ENCODE measurements at places on chromosomes 6 and 20.
A peak's percentile ranks its signal among the peaks of the same experiment; 100 is the strongest.

DNA sequence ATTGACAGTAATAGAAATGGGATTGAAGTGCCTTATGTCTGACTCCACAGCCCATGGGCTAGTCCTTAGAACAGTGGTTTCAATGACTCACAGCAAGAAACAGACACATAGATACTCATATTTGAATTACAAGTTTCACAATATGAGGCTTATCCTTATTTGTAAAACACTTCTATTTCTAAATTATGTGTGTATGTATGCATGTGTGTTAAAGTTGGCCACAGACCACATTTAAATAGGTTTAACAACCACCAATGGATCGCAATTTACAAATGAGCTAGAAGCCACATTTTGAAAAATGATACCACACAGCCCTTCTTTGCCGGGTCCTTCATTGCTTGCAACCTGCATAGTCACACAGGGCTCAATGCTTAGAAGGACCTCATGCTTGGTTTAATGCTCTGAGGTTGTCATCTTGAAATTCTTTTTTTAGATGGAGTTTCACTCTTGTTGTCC lies 157.8 kb upstream of the PREP start:
- DNase-seq, result no peak

GRCh38 chr6:157561929-157562810 lies 181.2 kb downstream of the ZDHHC14 start:
- DNase-seq, result no peak

DNA sequence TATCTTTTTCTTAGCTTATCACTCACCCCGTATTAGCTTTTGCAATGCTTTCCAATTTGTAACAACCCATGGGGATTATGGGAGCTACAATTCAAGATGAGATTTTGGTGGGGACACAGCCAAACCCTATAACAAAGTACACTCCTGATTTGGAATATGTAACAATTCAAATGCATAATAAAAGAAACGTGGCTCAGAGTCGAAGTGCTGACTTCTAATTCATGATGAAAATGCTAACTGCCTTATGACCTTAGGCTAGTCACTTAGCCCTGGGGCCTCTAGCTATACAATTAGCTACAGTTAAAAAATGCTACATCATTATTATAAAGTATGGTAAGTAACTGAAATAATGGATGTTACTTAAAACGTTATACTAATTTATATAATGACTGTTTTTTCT lies 955.0 kb upstream of the FLRT3 start:
- no peak for DNase-seq

DNA sequence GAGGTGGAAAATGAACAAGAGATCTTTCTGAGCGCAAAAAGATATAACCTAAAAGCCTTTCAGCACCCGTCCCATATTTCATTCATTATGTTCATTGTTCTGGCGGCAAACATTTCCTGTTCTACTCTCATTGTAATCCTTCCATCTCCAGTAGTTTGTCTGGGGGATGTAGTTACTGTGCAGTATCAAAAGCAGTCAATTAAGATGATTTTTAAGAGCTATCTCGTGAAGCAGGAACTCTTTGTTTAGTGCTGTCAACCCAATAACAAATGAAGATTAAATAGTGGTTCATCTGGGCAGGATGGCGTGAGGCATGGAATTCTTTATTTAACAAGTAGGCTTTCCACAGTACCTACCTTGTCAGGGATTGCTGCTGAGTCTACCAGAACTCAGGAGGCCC lies 876.7 kb downstream of the HACE1 start:
- DNase-seq, result no peak

DNA sequence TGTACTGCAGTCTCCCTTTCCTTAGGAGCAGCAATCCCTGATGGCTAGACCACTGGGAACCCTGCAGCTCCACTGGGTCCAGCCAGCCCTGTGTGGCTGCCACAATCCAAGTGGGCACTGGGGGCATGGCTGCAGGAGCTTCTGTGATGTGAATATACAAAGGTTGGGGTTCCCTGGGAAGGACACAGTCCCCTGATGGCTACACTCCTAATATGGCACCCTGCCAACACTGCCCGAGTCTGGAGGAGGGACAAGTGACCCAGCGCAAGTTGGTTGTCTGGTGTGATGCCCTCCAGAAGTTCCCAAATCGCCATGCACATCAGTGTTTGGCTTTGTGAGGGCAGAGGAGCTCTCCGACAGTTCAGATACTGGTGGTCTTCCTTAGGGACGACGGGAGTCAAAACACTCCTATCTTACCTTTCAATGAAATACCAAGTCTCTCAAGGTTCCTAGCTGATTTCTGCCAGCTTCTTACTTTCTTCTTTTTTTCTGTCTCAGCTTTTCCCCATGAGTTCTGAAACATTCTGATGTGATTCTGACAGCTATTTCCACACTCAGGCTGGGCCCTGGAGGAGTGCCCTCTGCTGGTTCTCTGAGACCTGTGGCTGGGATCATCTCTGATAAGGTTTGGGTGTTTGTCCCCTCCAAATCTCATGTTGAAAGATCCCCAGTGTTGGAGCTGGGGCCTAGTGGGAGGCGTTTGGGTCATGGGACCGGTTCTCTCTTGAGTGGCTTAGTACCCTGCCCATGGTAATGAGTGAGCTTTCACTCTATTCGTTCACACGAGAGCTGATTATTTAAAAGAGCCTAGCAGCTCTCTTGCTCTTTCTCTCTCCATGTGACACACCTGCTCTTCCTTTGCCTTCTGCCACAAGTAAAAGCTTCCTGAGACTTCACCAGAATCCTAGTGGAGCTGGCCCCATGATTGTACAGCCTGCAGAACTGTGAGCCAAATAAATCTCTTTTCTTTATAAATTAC lies 15.5 kb upstream of the ZFP57 start:
- no peak for DNase-seq

DNA sequence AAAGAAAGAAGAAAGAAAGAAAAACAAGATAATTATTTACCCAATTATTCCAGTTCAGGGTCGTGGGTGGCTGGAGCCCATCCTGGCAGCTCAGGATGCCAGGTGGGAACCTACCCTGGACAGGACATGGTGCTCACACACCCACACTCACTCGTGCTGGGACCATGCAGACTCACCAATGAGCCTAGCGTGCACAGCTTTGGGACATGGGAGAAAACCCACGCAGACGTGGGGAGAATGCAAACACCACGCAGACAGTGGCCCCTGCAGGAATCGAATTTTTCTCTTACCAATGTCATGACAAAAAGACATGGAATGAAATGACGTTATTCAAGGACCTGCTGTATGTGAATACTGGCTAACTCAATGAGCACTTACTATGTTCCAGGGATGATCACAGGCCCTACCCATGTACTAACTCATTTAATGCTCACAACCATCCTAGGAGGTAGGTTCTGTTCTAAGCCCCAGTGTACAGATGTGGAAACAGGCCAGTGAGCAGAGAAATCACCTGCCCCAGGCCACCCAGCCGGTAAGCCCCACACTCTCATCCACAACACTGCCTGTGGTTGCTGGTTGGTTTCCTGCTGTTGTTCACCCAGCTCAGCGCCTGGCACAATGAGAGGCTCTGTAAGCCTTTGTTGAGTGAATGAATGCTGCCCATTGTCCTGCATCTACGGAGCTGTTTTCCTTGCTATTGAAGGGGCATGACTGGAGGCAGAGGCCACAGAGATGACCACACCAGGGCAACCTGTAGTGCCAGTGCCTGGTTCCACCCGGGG lies 6.8 kb upstream of the PI16 start:
- DNase-seq, result no peak

- DNase-seq, result no peak
Measured at GRCh38 chr6:82906951-82907350, 158.7 kb downstream of the UBE3D start.

DNA sequence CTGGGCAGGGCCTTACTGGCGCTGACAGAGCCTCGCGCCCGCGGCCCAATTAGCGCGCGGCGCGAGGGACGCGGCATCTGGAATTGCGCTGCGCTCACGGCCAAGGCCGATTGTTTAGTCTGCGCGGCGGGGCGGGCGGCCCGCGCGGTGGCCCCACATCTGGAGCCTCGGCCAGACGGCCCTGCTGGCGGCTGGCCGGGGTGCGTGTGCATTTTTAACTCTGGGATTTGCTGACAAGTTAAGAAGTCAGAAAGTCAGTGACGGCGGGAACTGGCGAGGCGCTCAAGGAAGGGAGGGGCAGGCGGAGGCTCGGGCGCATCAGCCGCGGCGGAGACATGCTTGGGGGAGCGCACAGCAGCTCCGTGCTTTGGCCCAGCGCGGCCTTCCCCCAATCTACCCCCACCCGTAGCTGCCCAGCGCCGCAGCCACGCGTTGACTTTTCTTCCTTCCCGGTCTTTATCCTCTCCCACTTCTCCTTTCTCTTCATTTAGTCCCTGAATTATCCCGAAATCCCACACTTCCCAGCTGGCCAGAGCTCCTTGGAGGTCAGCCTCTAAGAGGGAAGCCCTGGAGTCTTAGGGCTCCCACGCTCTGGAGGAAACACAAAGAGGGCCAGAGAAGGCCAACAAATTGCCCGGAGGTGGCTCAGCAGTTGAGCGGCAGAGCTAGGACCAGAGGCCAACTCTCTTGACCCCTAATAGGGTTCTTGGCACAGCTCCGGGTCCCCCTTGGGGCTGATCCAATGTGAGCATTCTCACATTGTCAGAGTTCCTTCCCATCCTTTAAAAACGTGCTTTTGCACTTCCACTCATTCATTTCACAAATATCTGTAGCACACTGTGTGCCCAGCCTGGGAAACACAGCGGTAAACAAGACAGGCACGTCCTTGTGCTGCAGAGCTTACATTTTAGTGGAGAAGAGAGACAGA lies 40.8 kb upstream of the FOXP4 start:
- DNase-seq, result peak; percentile 24

DNA sequence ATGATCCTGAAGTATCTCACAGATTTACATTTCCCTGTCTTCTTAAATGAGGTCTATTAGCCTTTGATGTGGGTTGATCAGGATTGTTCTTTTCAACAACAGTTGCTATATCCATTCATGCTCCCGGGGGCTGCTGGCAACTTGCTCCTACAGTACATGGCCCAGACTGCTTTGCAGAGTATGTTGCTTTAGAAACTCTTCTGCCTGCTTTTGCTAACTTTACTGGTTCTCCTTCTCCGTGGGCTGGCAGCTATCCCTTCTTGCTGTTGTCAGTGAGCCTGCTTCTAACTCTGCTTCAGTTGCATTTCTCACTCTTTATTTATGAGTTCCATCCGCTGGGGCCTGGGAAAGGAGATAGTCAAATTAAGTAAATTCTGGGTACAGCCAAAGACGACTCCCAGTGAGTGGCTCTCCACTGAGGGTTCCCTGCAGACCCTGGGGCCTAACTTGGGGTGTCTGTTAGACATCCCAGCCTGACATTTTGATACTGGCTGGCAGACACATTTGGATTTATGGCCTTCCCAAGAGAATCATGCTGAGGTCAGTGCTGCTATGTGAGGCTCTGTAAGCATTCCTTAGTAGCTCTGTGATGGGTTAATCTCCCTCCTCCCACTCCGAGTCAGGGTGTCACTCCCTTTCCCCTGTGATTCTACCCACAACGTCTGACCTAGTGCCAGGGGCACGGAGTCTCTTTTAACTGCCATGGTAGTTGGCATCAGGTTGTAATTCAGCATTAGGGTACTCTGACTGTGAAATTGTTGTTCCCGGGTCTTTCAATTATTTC lies 73.6 kb downstream of the SLX4IP start:
- DNase-seq, result no peak

DNA sequence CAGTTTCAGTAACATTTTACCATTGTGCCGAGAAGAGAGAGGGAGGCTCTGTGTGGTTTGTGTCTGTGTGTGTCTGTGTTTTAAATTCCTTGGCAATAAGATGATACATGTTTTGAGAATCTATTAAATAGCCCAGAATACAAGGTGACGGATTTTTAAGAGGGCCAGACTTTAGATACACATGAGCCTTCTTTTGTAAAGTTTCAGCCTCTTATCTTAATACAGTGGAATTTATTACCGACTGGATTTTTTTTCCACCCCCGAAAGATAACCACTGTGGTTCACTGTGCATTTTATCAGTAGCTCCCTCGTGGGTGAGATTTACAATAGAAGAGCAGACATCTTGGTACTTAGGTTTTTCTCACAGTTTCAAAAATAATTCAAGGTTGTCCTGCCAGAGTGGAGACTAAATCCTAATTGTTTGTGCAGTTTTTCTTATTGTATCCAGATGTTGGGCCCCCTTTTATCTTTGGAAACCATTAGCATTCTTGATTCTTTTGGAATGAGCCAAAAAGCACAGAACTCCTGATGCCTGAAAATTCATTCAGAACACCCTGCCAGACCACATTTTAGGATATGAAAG lies 49.9 kb downstream of the STK4 start:
- DNase-seq, result no peak

GRCh38 chr20:38633577-38634093 lies 32.0 kb downstream of the ARHGAP40 start:
- DNase-seq, result peak; percentile 55

- no peak for DNase-seq
Measured at GRCh38 chr20:61082720-61083119, 169.3 kb upstream of the CDH4 start.

DNA sequence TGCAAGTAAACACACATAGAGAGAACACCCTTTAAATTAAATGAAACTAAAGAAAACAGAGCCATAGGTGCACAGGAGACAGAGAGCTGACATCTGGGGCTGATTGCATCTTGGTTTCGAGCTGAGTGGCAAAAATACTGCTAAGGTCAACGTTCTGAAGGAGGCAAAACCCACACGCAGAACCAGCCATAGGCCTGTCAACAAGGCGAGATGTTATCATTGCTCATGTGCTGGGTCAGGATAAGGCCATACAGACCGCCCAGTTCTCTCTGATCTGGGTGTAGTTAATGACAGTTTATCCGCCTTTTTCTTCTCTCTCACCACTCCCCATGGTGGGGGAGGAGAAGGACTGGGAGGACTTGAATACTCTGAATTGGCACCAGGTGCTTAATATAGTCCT lies 4.5 kb upstream of the FAM110A start:
- DNase-seq, result no peak

GRCh38 chr6:100105919-100106529 lies 112.0 kb upstream of the MCHR2 start:
- DNase-seq, result no peak

GRCh38 chr6:37056112-37056403 lies 50.6 kb downstream of the FGD2 start:
- no peak for DNase-seq

GRCh38 chr20:12327205-12327604 lies 409.5 kb downstream of the BTBD3 start:
- no peak for DNase-seq

GRCh38 chr6:168034537-168034936 lies 37.1 kb downstream of the KIF25 start:
- no peak for DNase-seq
